NCI-H1417 treated with DMSO at 0.1 percent for 48 hours (cell line): ENCODE measurements at places on chromosomes 6 and 20.
A peak's percentile ranks its signal among the peaks of the same experiment; 100 is the strongest.

- DNase-seq: no peak
Observed at GRCh38 chr6:21987501-21987957, 309.3 kb downstream of the PRL start.

GRCh38 chr6:135974426-135974825 lies 122.9 kb downstream of the PDE7B start:
- DNase-seq: no peak

DNA sequence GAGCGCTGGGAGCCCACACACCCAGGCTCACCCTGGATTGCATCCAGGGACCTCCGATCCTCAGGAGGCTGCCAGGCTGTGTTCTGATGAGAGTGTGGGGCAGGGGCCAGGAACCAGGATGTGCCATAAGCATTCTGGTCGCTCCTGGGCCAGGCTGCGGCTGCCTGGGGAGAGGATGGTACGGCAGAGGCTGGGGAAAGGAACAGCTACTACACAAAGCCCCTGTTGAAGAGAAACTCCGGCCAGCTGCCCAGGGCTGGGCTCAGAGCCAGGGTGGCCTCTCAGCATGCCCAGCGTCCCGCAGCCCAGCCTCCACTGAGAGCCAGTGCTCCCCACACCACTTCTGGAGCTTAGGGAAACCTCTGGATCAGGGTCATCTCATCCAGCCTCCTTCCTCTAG lies 21.7 kb upstream of the OCSTAMP start:
- no peak for DNase-seq

- no peak for DNase-seq
Observed at GRCh38 chr20:40282941-40283340, 406.1 kb downstream of the MAFB start.

- DNase-seq: no peak
Observed at GRCh38 chr6:21284166-21284565, 309.4 kb upstream of the SOX4 start.

- DNase-seq: peak; percentile 5
Observed at GRCh38 chr6:107152638-107153430, 37.5 kb upstream of the BEND3 start.

- DNase-seq: no peak
Observed at GRCh38 chr6:125844989-125845388, 54.2 kb downstream of the NCOA7 start.

GRCh38 chr6:170255426-170256125 lies 35.3 kb downstream of the DLL1 start:
- DNase-seq: no peak
